ENCODE measurements at places on chromosomes 3 and 15.

DNA sequence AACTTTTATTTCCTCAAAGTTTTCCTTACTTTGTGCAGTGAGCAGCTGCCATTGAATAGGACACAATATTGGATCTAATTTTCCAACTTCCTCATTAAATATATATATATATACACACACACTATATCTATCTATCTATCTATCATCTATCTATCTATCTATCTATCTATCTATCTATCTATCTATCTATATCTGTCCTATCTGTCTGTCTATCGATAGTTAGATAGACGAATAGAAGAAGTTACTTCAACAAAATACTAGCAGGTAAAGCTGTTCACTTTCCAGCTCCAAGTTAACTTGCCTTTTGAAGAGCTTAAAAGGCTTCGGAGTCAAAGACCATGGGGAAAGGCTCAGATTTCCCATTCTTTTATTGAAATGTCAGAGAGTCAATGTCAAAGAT lies 3.6 kb upstream of the DLG1 start:
- DNase-seq, result no peak

DNA sequence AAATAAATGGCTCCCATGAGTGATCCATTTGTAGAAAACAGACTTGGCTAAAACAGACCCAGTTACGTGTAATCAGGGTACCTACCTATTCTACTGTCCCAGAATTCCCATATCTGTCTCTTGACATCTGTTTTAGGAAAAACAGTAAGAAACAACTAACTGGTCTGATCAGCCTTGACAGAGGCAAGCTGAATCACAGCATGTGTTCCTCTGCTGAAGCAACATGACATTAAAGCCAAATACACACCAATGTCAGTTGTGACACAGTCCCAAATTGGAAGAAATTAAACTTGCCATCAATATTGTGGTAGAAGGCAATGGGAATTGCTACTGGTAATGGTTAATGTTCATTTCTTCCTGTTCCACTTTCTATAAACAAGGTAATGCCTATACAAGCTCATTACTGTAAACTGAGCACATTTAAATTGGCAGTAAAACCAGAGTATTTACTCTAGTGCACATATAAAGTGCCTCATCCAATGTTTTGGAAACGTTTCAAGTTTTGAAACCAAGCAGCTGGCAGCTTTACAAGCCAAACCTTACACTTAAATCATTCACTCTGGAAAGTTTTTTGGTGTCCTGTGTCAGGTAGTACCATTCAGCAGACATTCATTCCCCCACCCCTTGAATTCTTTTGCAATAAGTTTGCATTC lies 27.0 kb downstream of the ALDH1A2 start:
- no peak for DNase-seq

GRCh38 chr15:39672184-39672583 lies 91.3 kb downstream of the THBS1 start:
- no peak for DNase-seq

- no peak for DNase-seq
Observed at GRCh38 chr3:193997228-193998122, 138.5 kb upstream of the HES1 start.

DNA sequence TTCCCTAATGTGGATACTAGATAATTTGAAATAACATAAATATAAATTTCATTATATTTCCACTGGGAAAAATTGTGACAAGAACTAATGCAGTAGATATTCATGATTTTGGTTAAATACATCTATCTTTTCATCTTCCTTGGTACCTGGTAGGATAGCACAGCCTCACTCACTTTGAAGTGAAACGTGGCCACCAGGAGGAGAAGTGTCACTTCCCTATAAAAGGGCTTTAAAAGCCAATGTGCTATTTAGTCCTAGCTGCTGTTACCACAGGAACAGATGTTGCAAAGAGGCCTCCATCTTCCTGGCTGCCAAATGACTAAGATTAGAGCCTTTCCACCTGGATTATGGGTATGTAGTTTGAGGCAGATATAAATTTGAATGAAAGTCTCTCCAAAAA lies 140.0 kb downstream of the PLOD2 start:
- DNase-seq, result no peak

GRCh38 chr3:61802772-61803171 lies 241.4 kb downstream of the PTPRG start:
- no peak for DNase-seq

DNA sequence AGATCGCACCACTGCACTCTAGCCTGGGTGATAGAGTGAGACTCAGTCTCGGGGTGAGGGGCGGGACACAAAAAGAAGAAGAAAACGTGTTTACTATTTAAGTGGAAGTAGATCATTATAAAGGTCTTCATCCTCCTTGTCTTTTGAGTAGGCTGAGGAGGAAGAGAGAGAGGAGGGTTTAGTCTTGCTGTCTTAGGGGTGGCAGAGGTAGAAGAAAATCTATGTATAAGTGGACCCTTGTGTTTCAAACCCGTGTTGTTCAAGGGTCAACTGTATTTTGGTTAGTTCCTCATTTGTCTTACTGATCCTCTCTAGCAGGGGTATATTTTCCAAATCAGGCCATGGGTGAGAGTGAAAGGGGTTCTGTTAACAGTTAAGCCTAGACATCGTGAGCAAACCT lies 40.1 kb downstream of the TRIM71 start:
- no peak for DNase-seq

GRCh38 chr3:98855806-98856400 lies 45.6 kb downstream of the DCBLD2 start:
- DNase-seq, result no peak

GRCh38 chr3:152174876-152175527 lies 93.7 kb upstream of the MBNL1 start:
- no peak for DNase-seq

DNA sequence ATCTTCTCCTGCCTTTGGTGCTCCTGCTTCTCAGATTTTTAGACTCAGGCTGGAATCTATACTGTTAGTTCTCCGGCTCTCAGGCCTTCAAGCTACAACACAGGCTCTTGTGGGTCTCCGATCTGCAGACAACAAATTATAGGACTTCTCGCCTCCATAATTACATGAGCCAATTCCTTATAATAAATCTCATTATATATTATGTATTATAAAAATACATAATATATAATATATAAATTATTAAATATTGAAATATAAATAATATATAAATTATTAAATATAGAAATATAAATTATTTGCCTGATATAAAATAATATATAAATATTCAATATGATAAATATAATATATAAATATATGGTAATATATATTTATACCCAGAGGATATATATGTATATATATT lies 1214.0 kb downstream of the ROBO2 start:
- no peak for DNase-seq

DNA sequence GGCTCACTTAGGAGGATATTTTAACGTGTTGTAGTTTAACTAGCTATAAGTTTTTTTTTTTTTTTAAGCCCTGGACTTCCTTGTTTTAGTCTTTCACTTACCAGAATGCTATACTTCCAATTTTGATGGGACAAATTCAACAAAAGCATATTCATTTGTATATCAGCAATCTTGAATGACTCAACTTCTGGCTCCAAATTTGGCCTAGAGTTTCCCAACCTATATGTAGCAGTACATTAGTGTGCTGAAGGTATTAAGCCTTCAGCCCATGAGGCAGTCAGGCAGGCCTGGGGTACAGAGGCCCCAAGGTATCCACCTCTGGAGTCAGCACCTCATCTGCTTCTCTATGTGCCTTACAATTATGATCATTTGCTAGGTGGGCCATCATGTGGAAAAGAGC lies 5.9 kb downstream of the PBRM1 start:
- DNase-seq, result no peak

DNA sequence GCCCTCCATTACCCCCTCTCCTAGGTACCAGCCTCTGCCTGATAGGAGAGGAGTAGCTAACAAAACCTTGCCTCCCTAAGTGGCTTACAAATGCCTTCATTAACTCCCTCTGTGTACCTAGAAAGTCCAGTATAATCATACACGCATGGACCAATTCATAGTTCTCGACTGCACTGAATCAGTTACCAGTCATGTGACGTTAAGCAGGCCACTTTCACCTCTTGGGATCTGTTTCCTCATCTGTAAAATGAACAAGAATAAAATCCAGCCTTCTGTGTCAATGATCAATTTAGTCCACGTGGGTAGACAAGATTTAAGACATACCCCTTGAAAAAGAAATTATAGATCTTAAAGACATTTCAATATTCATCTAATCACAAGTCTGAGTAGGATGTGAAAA lies 72.2 kb downstream of the TRIM69 start:
- no peak for DNase-seq

GRCh38 chr15:66751579-66751978 lies 49.5 kb downstream of the SMAD6 start:
- DNase-seq, result no peak

GRCh38 chr15:101275018-101275417 lies 2.3 kb downstream of the SELENOS start:
- DNase-seq, result no peak

DNA sequence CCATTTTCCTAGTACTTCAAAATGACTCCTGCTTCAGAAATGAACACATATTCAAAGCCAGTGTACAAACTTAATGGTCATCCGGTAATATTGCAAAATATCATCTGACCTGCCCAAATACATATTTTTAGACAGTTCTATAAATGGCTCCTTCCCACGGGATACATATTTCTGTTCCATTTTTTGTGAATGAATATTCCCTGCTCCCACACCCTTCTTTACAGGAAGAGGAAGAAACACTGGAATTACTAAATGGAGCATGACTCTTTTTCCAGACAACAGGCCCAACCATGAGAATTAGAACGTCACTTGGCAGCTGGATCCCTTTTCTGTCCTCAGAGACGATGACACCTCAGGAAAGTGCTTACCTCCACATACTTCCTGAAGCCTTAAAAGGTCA lies 38.0 kb upstream of the CBLB start:
- no peak for DNase-seq

- DNase-seq, result peak; percentile 88
Observed at GRCh38 chr15:79380755-79381497, 51.2 kb upstream of the MINAR1 start.

DNA sequence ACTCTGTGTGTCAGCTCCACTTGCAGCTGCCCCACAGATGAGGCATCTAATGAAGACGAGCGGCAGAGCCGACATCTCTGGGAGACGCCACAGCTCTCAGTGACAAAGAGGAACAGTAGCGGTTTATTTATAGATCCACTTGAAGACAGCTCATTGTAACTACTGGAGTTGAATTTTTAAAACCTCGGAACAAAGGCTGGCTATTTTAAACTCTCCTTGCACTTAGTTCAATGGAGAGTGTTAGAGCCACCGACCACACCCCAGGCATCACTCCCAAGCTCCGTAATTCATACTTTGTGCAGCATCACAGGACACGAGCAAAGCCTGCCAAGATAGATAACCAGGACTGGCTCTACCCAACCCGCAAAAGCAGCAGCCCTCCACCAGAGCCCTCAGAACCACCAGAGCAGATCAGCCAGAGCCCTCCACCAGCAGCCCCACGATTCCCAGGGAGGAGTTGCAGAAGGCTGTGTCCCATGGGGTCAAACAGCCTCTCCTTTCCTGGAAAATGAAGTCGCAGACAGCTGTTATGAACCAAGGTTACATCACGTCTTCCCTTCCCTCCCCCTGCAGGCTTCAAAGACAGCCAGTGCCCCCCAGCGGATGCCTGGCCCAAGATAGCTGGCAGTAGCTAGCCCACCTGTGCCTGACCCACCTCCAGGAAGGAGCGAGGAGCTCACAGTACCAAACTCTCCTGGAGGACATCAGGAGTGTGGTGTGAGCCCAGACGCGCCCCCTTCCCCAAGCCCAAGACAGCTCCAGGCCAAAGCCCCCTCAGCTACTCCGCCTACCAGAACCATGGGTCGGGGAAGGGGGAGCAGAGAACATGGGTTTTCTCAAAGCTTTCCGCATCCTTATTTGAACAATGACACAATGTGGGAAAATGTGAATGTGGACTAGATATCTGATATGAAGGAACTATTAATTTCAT lies 45.7 kb downstream of the POC1A start:
- no peak for DNase-seq

GRCh38 chr15:63038926-63039673 lies 3.4 kb upstream of the TPM1 start:
- no peak for DNase-seq

DNA sequence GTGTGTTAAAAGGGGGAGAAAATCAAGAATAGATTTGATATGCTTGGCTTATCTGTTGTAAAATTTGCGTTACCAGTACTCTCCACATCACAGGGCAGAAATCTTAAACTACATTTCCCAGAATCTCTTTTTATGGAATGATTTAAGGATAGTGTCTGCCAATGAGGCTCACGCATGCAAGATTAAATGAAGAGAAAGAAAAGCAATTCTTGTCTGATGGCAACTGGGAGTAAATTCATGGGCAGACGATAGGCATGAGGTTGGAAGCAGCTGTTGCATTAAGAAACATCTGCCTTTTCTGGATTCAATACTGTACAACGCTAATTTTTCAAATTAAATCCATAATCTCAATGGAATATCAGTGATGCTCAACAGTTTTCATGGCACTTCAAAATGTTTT lies 27.2 kb upstream of the ANKRD28 start:
- DNase-seq, result no peak

DNA sequence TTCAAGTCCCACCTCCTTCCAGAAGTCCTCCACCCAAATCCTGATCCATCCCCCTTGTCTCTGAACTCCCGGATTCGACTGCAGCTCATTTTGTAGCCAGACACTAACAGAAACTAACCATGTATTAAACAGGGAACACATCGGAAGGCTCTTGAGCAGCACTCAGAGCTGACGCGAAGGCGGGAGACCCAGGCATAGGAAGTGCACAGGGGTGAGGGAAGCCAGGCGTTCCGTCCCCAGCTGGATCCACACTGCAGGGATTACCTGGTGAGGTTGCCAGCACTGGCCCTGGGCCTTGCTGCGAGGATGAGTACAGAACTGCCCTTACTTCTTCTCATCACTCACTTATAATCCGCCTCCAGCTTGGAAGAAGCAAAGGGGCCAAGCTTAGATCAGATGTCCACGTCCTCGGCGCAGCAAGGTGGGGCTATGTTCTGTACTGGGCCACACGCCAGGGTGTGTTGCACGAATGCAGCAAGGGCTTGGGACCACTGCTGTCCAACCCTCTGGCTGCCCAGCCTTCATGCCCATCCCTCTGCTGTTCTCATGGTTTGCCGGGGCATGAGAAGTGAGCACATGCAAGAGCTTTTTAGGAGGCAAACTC lies 124.2 kb upstream of the SMAD3 start:
- DNase-seq, result peak; percentile 66

GRCh38 chr3:193546129-193546528 lies 8.6 kb downstream of the ATP13A4 start:
- DNase-seq, result no peak

DNA sequence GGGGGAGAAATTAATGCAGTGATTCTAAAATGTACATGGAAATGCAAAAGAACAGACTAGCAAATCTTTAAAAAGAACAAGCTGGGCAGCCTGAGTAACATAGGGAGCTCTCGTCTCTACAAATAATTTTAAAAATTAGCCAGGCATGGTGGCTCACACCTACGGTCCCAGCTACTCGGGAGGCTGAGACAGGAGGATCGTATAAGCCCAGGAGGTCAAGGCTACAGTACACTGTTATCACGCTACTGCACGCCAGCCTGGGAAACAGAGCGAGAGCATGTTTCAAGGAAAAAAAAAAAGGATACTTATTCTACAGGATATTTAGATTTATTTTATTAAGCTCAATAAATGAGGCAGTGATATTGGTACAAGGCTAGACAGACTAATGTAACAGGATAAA lies 40.9 kb downstream of the STAG1 start:
- no peak for DNase-seq

- peak; percentile 90 for DNase-seq
Observed at GRCh38 chr3:123652342-123652984, 67.6 kb upstream of the HACD2 start.

Data from tibial artery (tissue), 4 donors.